Psoas muscle (tissue), 8 donors: ENCODE measurements at places on chromosomes 13 and 19. TPM values are rescaled to one million over a fixed set of nuclear protein-coding genes. Genes with fewer than 3 reads are reported as not detected.

- no peak for DNase-seq
These were observed 15.2 kb upstream of the STRN4 start for GRCh38 chr19:46761418-46761831.

DNA sequence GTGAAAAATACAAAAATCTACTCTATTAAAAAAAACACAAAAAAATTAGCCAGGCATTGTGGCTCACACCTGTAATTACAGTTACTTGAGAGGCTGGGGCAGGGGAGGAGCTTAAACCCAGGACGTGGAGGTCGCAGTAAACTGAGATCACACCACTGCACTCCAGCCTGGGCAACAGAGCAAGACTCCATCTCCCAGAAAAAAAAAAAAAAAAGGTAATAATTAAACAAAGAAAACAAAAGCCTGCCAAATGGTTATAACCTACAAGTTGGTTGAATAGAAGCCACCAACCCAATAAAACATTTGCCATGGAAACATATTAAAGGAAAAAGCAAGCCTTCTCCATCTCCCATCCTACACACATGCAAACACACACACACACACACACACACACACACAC lies 255.2 kb downstream of the ITGBL1 start:
- DNase-seq, result no peak

DNA sequence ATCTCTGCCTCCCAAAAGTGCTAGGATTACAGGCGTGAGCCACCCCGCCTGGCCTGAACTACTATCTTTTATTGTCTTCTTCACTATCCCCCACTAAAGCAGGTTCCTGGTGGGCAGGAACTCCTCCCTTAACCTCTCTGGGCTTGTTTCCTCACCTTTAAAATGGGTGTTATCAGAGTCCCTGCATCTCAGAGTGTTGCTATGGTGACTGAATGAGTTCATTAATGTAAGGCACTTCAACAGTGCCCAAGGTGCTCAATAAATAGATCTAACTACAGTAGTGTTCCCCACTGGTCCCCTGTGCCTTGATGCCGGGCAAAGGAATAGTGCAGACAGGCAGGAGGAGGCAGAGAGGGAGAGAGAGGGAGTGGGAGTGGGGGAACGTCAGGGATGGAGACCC lies 20.5 kb downstream of the CCDC97 start:
- DNase-seq, result no peak

DNA sequence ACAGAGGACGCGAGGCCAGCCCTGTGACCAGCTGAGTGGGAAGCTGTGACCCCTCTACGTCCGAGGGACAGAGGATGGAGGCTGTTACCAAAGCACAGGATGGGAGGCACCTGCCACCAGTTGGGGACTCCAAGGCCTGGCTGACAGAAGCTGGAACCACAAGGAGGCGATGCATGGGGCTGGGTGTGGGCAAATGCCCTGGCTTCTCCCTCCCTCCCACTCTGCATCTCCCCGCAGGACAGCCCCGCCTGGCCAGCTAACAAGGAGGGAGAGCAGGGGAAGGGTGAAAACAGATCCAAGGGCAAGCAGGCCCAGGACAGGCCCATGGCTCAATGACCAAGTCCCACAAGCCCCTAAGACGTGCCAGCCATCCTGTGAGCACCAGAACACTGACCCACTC lies 28.6 kb downstream of the AKT2 start:
- DNase-seq, result no peak

DNA sequence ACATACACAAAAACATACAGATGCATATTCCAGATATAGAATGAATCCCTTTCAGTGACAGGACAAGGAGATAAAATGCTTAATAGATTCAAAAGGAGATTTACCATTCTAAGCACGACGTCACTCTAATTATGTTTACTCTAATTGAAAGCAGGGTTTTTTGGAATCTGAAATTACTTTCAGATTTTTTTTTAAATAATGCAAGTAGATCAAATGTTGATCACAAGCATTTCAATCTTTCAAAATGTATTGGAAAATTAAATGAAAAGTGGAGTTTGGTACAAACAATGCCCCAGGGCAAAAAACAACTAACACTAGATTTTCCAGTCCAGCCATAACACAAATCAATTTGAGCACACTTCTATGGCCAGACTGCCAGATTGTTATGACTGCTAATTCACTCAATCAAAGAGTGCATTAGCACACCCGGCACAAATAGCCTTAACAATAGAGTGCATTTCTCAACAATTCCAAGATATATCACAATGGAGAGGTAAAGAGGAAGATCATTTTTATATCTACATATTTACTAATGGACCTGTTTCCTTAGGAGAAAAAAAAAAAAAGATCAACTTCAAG lies 4.3 kb upstream of the DACH1 start:
- no peak for DNase-seq

GRCh38 chr19:44539236-44539826 lies 9.9 kb upstream of the CEACAM20 start:
- DNase-seq, result no peak

DNA sequence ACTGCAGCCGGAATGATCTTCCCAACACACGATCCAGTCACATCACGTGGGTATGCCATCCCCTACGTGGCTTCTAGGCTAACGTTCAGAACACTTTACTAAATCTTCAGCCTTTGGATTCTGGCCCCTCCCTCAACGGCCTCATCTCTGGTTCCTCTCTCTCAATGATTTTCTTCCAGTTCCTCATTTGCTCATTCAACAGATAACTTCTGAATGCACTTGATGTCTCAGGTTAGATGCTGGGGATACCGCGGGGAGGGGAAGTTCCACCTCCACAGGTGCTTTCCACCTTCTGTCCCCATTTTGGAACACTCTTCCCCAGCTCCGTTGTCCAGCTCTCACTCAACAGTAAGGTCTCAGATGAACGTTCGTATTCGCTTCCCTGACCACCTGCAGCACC lies 66.1 kb downstream of the ATP7B start:
- no peak for DNase-seq

DNA sequence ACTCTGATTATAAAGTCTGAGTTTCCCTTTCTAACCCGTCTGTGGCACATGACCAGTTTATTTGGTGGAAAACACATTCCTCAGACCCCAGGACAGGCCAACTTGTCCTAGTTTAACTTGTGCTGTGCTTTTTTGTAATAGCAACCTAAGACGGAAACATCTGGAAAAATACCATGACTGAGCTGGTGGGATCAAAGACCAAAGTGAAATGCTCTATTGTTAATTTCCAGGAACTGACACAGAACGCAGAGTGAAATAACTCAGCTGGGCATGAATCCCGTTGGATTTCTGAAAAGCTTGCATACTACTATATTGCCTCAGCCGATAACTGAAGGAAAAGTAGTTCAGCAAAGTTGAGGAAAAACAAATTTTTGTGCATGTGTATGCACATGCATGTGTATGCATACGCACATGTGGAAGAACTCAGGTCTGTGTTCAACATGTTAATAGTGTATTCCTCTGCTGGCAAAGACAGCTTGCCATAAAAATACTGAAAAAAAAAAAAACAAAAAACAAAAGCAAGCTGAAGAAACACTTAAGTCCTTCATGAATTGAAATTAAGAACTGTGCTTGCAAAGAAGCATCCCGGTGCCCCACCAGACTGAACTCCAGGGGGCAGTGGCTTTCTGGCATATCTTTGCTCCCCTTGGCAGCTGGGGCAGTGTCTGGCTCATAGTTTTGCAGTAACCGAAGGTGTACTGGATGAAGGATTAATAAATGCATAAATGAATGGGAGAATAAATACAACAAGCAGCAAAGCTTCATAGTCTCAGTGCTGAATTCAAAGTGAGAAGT lies 187.8 kb downstream of the LHFPL6 start:
- DNase-seq, result peak; percentile 70

DNA sequence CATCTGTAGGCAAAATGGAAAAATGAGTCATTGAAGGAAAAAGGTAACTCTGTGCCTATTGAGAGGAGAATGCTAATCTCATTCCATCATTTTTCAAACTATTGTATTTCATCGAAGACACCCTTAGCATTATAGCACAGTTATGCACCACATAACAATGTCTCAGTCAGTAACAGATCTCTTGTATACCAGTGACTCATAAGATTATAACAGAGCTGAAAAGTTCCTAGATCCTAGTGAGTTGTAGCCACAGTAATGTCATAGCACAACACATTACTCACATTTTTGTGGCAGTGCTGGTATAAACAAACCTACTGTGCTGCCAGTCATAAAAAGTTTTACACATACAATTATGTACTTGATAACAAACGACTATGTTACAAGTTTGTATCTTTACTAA lies 1077.6 kb downstream of the DIAPH3 start:
- no peak for DNase-seq

DNA sequence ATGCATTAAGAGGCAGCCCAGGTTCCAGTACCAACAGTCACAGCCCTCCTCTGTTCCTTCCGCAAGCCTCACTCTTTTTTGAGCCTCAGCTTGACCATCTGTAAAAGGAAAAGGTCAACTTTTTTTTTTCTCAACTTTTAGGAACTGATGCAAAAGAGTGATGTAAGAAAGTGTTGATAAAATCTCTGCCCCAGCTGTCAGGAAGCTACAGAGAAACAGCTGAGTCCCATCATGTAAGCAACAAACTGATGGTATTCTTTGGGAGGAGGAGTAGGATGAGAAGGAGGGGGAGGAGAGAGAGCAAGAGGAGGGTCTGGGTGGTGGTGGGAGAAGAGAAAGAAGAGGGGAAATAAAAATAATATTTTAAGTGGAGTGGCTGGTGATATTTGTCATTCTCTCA lies 233.9 kb upstream of the TSHZ3 start:
- DNase-seq, result no peak

DNA sequence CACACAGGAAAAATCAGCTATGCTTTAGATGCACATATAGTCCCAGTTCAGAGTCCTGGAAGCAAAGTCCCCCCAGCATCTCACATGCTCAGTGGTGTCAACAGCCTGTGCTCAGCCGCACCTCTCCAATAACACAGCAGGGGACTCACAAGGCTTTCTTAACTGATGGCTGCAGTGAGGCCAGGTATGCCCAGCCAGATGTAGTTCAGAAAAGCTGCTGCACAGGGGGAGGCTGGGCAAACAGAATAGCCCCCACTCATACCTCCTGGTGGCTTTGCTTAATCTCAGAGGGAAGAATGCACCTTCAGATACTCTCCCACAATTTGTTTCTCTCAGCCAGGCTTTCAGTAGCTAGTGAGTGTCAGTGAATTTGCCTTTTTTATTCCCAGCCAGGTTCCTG lies 33.4 kb downstream of the FAM124A start:
- DNase-seq, result no peak

DNA sequence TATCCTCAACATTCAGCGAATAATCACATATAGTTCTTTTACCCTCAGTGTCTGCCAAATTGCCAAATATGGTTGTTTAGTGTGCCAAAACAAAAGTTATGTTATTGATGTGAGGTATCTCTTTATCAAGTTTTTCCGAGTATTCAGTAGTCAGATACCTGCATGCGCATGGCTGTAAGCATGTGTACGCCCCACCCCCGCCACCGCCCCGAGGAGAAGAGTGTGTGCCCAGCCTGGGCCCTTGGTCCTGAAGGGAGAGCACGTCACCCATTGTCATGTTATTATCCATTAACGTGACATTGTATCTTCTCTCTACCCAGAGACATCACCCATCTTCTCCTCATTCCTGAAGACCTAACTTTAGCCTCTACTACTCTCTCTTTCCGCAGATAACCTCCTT lies 147.0 kb downstream of the SHISA2 start:
- no peak for DNase-seq

DNA sequence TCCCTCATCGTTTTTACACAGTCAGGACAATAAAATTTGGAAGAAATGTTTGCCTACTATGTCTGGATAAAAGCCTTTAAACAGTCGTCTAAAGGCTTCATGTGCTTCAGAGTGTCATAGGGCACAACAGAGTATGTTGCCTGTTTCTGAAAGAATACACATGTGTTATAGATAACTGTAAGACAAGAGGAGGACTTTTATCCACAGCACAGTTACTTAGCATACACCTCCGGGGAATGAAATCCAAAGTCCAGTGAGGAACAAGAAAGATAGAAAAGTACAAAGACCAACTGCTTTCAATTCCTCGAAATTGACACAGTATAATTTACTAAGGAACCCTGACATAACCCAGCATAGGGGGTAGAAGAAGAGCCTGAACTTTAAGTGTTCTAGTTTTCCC lies 835.6 kb downstream of the PCDH17 start:
- DNase-seq, result no peak

DNA sequence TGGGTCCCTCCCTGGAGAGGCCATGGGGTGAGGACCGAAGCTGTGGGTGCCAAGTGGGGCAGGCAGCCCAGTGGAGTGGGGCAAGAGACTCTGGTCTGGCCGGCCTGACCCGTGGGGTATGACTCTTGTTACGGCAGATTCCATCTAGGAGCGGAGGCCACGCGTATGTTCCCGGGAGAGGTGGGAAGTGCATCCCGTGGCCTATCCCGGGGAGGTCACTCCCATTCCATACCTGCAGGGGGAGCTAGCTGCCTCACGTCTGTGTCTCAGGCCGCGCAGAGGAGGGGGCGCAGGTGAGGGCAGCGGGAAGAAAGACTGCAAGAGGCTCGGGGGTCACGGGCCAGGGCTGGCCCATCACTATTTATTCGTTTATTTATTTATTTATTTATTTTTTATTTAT lies 4.9 kb downstream of the CSNK1G2 start:
- DNase-seq, result no peak

DNA sequence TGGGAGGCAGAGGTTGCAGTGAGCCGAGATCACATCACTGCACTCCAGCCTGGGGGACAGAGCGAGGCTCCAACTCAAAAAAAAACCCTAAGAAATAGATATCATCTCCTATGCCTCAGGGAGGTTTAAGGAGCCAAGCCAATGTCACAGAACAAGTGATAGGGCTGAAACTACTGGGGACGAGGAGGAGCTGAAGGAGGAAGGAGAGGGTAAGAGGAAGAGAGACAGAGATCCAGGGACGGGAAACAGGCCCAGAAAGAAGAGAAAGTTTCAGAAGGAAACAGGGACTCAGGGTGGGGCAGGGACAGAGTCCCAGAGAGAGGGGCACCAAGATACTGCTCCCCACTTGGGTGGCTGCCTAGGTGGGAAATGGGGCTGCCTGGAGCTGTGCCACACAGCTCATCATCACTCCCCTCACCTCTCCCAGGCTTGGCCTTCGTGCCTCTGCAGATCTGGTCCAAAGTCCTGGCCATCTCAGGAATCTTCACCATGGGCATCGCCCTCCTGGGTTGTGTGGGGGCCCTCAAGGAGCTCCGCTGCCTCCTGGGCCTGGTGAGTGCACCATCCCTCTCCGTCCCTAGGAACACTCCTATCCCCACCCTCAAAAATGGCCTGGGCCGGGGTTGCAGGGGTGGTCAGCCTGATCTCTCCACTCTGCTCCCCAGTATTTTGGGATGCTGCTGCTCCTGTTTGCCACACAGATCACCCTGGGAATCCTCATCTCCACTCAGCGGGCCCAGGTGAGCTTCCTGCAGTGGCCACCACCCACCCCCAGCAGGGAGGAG lies 1.5 kb downstream of the CD37 start:
- no peak for DNase-seq

The IGFL1 gene
- not detected for polyA plus RNA-seq

The MAG gene
- polyA plus RNA-seq, result 0.05 TPM

The EMP3 gene
- 8.9 TPM for polyA plus RNA-seq

The TMEM238 gene
- 0.10 TPM for polyA plus RNA-seq

The HIPK4 gene
- 0.03 TPM for polyA plus RNA-seq

The ANKRD10 gene
- polyA plus RNA-seq, result 123 TPM

The CCDC169 gene
- 0.29 TPM for polyA plus RNA-seq

The ZNF784 gene
- polyA plus RNA-seq, result 14.9 TPM

The MED4 gene
- 48.5 TPM for polyA plus RNA-seq
